ENCODE measurements at places on chromosomes 11 and 22.
A peak's percentile ranks its signal among the peaks of the same experiment; 100 is the strongest.

DNA sequence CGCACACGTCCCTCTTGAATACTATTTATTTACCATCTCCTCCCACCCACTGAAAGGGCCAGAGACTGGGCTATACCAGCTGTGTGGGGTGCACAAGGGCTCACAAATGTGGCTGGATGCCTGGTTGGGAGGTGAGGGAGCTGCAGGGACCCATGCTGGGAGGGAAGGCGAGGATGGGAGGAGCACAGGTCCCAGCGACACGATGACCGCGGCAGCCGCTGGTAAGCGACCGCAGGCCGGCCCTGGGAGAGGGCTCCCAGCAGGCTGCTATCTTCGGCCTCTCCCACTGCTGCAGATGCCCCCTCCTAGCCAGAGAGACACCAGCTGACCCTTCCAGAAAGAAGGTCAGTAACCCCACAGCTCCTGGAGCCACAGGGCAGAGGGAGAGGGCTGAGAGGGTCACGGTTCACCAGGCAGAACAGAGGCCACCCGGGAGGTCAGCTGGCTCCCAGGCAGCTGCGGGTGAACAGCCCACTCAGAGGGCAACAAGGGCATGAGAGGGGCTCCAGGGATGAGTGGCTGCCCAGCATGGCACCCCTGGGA lies 163.9 kb downstream of the CRYBB2 start:
- peaks cover 30% of the 10 kb centered on the region for H3K4me1 ChIP-seq
- no peaks in the 10 kb centered on the region for H3K27me3 ChIP-seq
- no peaks in the 10 kb centered on the region for H3K36me3 ChIP-seq
- DNase-seq, result no peak

DNA sequence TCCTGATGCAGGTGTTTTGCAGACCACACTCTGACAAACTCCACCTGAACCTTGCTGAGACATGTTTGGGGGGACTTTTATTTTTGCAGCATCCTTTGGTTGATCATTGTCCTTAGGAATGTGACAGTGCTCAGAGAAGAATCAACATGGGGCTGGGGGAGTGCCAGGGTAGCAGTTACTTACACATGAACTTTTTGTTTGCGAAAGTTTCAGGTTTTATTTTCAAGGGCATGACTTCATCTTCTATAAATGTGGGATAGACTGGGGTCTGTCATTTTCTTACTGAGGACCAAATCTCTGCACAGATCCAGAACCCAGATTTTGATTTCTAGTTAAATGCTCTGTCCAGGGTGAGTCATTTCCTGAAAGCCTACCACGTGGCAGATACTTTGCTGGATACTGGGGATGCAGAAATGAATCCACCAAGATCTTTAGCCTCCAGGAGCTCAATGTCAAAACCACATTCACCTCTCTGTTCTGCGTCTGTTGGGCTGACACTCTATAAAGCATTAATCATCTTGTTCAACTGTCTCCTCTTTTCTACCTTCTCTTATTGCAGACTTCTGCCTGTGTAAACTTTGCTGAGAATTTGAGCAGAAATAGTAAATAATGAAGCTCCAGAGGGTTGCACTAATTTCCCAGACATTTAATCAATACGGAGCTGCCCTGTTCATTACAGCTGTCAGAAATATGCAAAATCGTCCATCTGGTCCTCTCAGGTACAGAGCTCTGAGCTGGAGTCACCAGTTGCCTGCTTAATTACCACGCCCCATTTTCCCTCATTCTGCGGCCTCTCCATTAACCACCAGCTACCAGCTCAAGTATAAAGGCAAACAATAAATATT lies 387.9 kb downstream of the MIAT start:
- no peak overlapping the region for H3K27ac ChIP-seq
- DNase-seq, result no peak
- no peaks in the 10 kb centered on the region for H3K4me1 ChIP-seq
- no peak overlapping the region for H3K4me3 ChIP-seq
- no peaks in the 10 kb centered on the region for H3K27me3 ChIP-seq
- no peaks in the 10 kb centered on the region for H3K36me3 ChIP-seq

- no peaks in the 10 kb centered on the region for H3K4me1 ChIP-seq
- no peak overlapping the region for H3K27ac ChIP-seq
- no peak overlapping the region for H3K4me3 ChIP-seq
- no peaks in the 10 kb centered on the region for H3K27me3 ChIP-seq
- no peak for DNase-seq
- H3K36me3 ChIP-seq, result no peaks in the 10 kb centered on the region
Measured at GRCh38 chr22:33867118-33867866, 53.0 kb downstream of the LARGE1 start.

DNA sequence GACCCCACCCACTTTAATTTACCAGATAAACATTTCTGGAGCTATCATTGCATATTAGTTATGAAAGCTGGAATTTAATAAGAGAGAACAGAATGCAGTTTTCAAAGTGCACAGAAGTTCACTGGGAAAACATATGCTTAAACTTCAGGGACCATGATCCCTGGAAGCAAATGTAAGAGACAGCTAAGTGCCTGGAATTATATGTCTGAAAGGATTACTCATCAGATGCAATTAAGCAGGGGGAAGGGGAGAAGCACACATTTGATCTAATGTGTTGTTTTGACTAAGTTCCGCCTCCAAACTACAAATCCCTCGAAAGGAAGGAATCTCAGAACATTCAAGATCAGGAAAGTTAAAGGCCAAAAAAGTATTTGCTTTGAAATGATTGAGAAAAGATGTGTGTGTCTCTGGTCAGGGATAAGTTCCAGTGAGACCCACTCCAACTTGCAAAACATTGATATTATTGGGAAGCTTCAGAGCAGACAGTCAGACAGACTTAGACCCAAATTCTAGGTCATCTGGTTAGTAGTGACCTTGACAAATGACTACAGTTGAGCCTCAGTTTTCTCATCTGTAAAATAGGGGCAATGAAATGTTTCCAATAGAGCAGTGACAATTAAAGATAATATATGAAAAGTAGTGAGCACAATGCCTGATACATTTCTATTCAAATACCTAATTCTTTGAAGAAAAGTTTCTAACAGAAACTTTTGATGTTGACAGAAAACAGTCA lies 147.6 kb downstream of the ME3 start:
- H3K4me3 ChIP-seq, result no peak overlapping the region
- no peak for DNase-seq
- H3K4me1 ChIP-seq, result no peaks in the 10 kb centered on the region
- no peaks in the 10 kb centered on the region for H3K36me3 ChIP-seq

DNA sequence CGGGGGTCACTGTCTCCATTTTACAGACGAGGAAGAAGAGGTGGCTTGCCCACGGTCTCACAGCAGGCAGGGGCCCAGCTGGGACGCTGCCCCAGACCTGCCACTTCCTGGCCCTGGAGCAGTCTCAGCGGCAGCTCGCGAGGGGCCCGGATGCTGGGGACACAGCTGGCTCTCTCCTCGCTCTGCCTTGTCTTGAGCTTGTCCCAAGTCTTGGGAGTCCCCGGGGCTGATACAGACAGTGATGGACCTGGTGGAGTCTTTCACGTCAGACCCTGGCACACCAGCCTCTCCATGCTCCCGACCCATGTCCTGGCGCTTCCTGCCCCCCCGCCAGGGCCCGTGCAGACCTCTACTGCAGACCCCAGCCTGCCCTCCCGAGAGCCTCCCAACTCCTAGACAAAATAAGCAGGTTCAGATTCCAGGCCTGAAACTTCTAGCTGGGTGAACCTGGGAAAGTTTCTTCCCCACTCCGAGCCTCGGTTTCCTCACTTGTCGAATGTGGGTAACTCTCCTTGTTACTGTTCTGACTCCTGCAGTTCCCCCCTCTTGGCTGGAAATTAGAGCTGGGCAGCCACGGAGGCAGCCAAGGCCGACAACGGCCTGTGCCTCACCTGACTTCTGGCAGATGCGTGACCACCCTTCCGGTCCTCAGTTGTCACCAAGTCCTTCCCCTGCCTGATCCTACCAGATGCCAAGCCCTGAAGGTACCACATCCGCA lies 145.4 kb downstream of the CACNA1I start:
- H3K36me3 ChIP-seq, result no peaks in the 10 kb centered on the region
- no peak overlapping the region for H3K27ac ChIP-seq
- H3K27me3 ChIP-seq, result no peaks in the 10 kb centered on the region
- no peak for DNase-seq
- no peaks in the 10 kb centered on the region for H3K4me1 ChIP-seq

DNA sequence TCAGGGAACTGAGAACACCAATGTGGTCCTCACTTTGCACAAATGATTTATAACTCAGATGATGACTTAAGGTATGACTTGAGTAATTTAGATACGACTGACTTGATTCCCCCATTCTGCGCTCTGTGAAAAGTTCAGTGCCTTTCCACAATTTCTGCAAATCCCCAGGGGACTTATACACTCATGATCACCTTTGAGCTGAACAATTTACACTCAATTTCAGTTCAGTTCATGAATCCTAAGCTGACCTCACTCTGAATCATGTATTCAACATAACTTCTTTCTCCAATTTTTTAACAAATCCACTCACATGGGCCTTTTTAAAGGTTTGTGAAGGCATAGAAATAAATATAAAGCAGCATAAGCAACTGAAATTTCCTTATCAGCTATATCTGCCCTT lies 274.2 kb downstream of the FAM76B start:
- DNase-seq, result no peak
- no peak overlapping the region for H3K27ac ChIP-seq
- H3K4me1 ChIP-seq, result peaks cover 3% of the 10 kb centered on the region
- H3K4me3 ChIP-seq, result no peak overlapping the region
- no peaks in the 10 kb centered on the region for H3K27me3 ChIP-seq

DNA sequence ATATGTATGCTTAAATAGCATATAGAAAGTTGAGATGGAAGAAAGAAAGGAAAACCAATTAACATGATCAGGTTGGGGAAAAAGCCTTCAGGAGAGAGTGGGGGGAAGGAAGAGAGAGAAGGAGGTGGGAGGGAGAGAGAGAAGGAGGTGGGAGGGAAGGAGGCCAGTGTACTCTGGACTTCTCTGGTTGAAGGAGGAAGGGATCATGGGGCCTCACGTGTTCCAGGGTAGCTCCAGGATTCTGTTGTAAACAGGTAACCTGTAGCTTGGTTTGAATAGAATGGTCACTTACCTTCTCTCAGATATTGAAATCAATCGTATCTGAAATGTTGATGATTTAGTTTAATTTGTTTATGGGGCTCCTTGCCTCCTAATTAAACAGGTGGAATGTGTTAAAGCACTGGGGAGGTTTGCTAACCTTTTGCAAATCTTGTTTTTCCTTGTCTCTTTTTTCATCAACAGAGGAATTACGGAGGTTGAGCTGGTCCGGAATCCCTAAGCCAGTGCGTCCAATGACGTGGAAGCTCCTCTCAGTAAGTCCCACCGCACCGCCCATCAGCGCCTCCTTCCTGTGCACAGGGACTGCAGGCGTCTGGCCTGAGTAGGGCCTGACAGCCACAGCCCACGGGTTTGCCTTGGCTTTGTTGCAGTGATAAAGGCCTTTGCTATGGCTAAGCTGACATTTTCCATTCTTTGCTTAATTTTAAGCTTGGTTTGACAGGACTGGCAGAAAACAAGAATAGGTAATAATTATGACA lies 115.9 kb downstream of the TBC1D22A start:
- DNase-seq, result no peak
- H3K27ac ChIP-seq, result no peak overlapping the region

DNA sequence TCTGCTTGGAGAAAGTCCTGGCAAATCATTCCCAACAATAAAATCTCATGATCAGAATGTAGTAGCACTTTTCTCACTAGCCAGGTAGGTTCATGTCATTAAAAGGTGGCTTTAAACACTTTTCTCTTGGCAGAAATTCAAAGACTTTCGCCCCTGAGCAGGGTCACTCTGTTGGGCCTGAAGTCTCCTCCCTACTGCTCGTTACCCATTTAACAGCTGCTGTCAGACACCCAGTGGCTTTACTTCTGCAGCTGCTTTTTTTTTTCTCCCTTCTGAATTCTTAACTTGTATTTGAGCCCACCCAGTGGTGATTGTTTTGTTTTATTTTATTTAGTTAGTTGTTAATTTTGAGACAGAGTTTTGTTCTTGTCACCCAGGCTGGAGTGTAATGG lies 25.0 kb downstream of the ARHGAP8 start:
- no peak for DNase-seq
- no peaks in the 10 kb centered on the region for H3K4me1 ChIP-seq
- H3K4me3 ChIP-seq, result no peak overlapping the region
- H3K36me3 ChIP-seq, result no peaks in the 10 kb centered on the region
- H3K27ac ChIP-seq, result no peak overlapping the region
- H3K27me3 ChIP-seq, result no peaks in the 10 kb centered on the region

DNA sequence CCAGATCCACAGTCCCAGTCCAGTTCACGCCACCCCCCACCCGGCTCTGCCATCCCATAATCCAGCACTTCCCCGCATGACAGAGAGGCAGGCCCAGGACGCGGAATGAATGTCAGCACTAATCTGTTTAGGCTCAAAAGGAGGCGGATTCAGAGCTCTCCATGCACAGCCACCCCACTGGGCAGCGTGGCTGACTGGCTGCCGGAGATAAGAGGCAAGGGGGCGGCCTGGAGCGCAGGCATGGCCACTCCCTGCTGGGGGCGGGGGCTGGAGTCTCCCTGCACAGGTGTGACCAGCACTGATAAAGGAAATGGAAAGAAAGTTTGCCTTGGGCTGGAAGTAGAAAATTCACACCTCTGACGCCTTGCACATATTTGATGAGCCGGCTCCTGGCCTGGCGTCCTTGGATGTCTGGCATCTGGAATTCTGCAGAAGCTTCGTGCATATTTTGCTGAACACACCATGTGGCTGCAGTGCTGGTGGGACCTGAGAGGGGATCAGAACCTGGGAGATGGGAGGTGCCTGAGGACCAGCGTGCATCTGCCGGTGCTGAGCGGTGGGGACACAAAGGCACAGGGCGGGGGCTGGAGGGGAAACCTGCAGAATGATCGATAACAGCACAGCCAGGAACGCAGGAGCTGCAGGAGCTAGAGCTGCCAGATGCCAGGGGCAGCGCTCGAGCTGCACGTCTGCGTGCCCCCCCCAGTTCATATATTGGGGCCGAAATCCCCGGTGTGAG lies 344.4 kb downstream of the CTTN start:
- no peaks in the 10 kb centered on the region for H3K27me3 ChIP-seq
- H3K4me3 ChIP-seq, result no peak overlapping the region
- peak; percentile 82 for DNase-seq
- peaks cover 10% of the 10 kb centered on the region for H3K4me1 ChIP-seq
- no peaks in the 10 kb centered on the region for H3K36me3 ChIP-seq

DNA sequence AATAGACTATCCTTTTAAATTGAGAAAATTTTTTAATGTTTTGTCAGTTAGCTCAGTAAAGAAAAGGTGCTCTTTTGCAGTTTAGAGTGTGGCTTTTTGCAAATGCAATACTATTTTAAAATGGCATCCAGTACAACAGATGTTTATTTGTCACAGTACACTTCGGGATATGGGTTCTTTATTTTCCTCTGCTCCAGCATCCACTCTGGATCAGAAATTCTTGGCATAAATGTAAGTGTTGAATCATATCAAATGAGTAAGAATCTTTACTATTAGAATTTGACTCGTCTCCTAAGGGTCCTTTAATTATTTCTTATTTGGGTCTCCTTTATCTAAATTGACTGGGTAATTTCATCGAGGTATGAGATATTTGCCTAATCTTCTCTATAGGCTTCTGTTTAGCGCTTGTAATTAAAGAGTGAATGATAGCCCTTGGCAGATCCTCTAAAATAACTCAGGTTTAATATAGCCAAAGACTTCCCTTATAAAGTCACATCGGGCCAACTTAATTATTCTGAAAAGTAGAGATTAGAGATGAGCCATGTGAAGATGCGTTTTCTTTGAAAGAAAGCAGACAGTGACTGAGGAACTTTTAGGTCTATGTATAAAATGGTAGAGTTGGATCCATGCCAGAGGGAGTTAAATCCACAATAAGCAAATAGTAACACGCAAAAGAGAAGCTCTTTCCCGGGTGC lies 132.7 kb downstream of the CASP12 start:
- no peak overlapping the region for H3K4me3 ChIP-seq
- no peaks in the 10 kb centered on the region for H3K4me1 ChIP-seq
- H3K27me3 ChIP-seq, result no peaks in the 10 kb centered on the region
- DNase-seq, result no peak

GRCh38 chr11:79039122-79039521 lies 401.7 kb downstream of the TENM4 start:
- H3K27ac ChIP-seq, result no peak overlapping the region
- no peak for DNase-seq
- H3K4me3 ChIP-seq, result no peak overlapping the region
- H3K27me3 ChIP-seq, result no peaks in the 10 kb centered on the region
